ENCODE measurements at places on chromosomes 12 and 14. TPM values are rescaled to one million over a fixed set of nuclear protein-coding genes. Genes with fewer than 3 reads are reported as not detected.

- H3K27me3 ChIP-seq: no peaks in the 10 kb centered on the region
- no peak overlapping the region for H3K27ac ChIP-seq
Measured at GRCh38 chr12:113933201-113933786, 32.8 kb downstream of the RBM19 start.

NTF3 gene
- total RNA-seq: 1.4 TPM

GRCh38 chr14:96119947-96120346 lies 80.8 kb downstream of the C14orf132 start:
- H3K36me3 ChIP-seq: no peaks in the 10 kb centered on the region
- H3K4me3 ChIP-seq: no peak overlapping the region
- no peaks in the 10 kb centered on the region for H3K27me3 ChIP-seq
- H3K4me1 ChIP-seq: peaks cover 6% of the 10 kb centered on the region

ADAM21 gene
- 0.33 TPM for total RNA-seq

- peak within 1 kb of the TSS; percentile 45 for H3K4me3 ChIP-seq
- peak; percentile 67 for DNase-seq
- H3K4me1 ChIP-seq: peaks cover 30% of the 10 kb centered on the region
- H3K27ac ChIP-seq: no peak within 1 kb of the TSS
Measured at GRCh38 chr12:4909734-4910501, at the start of gene KCNA1. Gene KCNA1, plus strand, starts transcription at chr12:4909905. Its CDS starts 1,474 bp downstream, at chr12:4911379.

GRCh38 chr12:124872068-124872719 lies 8.5 kb upstream of the SCARB1 start:
- H3K4me3 ChIP-seq: no peak overlapping the region
- H3K36me3 ChIP-seq: no peaks in the 10 kb centered on the region
- peaks cover 3% of the 10 kb centered on the region for H3K4me1 ChIP-seq
- H3K27me3 ChIP-seq: no peaks in the 10 kb centered on the region

HNF1A gene
- total RNA-seq: not detected

GRCh38 chr12:15020156-15020555 lies 47.3 kb downstream of the PDE6H start:
- DNase-seq: no peak
- H3K4me3 ChIP-seq: no peak overlapping the region
- H3K27me3 ChIP-seq: no peaks in the 10 kb centered on the region
- H3K27ac ChIP-seq: no peak overlapping the region
- no peaks in the 10 kb centered on the region for H3K36me3 ChIP-seq
- no peaks in the 10 kb centered on the region for H3K4me1 ChIP-seq

- no peaks in the 10 kb centered on the region for H3K4me1 ChIP-seq
- no peaks in the 10 kb centered on the region for H3K36me3 ChIP-seq
- no peak overlapping the region for H3K27ac ChIP-seq
- no peak overlapping the region for H3K4me3 ChIP-seq
Measured at GRCh38 chr12:115661112-115661511, 616.4 kb downstream of the MED13L start.

CACNA1C gene
- total RNA-seq: 14.8 TPM

DNA sequence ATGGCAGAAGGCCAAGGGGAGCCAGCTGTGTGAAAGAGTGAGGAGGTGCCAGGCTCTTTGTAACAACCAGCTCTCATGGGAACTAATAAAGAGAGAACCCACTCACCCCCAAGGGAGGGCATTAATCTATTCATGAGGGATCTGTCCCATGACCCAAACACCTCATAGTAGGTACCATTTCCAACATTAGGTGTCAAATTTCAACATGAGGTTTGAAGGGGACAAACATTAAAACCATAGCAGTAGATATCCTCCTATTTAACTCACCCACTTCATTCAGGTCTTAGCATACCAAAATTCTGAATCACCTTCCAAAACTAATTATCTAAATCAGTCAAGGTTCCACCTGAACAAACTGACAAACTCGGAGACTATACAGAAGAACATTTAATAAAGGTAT lies 75.3 kb downstream of the PPFIA2 start:
- H3K4me3 ChIP-seq: no peak overlapping the region
- H3K36me3 ChIP-seq: no peaks in the 10 kb centered on the region
- H3K4me1 ChIP-seq: no peaks in the 10 kb centered on the region
- H3K27me3 ChIP-seq: no peaks in the 10 kb centered on the region
- H3K27ac ChIP-seq: no peak overlapping the region

RND1 gene
- total RNA-seq: 15.1 TPM

OVCH1 gene
- total RNA-seq: 0.66 TPM

DNA sequence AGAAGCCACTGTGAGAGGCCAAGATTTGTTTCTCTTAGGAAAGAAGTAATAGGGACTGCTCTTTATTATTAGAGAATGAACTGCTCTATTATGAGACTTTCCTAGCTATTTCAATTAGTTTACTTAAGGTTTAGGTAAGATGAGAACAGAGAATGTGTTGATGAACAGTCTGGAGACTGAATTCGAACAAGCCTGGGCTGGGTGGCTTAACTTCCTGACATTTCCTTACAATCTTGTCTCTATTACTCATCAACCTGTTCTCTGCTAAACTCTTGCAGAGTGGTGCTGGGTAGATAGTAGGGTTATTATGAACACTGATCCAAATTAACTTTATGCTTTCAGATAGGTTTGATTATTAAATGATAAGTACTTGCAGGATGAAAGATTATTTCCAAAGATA lies 31.2 kb downstream of the SLC15A5 start:
- H3K27me3 ChIP-seq: no peaks in the 10 kb centered on the region
- H3K4me3 ChIP-seq: no peak overlapping the region
- no peak for DNase-seq
- no peaks in the 10 kb centered on the region for H3K4me1 ChIP-seq
- H3K27ac ChIP-seq: no peak overlapping the region
- H3K36me3 ChIP-seq: no peaks in the 10 kb centered on the region

DNA sequence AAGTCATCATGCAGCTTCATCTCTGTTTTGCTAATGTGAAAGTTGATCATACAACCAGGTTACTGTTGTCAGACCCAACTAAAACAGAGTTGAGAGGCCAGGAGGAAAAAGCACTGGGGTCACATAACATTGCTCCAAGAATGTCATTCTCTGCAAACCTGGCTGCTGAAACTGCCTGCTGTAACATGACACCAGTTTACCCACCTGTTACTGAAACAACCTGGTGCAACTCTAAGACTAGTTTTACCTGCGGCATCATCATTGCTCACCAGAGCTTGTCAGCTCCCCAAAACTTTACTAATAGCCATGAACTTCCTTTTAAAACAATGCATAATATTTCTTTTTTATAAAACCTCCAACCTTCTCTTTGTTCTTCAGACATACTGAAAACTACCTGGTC lies 30.7 kb upstream of the DEGS2 start:
- no peak for DNase-seq
- H3K36me3 ChIP-seq: no peaks in the 10 kb centered on the region
- no peaks in the 10 kb centered on the region for H3K27me3 ChIP-seq
- no peak overlapping the region for H3K27ac ChIP-seq
- H3K4me3 ChIP-seq: no peak overlapping the region
- H3K4me1 ChIP-seq: peaks cover 17% of the 10 kb centered on the region

NOXRED1 gene
- total RNA-seq: 0.50 TPM

TSHR gene
- 6.5 TPM for total RNA-seq

LPCAT3 gene
- total RNA-seq: 12.7 TPM

DNA sequence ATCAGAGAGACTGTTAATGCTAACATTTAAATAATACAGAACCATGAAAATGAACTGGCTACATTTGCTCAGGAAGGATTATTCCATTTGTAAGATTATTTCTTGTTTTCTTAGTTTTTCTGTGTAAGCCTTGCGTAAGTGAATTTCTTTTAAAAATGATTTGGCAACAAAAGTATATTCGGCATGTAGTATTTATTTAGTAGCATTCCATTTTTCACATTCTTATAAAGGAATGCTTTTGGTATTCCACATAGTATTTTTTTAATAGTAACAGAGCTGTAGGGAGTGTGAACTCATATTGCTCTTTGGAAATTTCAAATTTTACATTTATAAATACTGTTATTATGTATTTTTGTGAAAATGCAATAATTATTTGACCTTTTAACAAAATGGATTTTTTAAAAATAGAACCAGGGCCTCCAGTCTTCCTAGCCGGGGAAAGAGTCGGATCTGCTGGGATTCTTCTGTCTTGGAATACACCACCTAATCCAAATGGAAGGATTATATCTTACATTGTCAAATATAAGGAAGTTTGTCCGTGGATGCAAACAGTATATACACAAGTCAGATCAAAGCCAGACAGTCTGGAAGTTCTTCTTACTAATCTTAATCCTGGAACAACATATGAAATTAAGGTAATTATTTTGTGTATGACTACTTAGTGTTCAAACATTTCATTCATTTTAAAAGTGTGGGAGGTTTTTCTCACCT lies 1.2 kb downstream of the PTPRQ start:
- H3K4me3 ChIP-seq: no peak overlapping the region
- H3K4me1 ChIP-seq: no peaks in the 10 kb centered on the region
- H3K27ac ChIP-seq: no peak overlapping the region
- DNase-seq: no peak

- H3K36me3 ChIP-seq: peaks cover 13% of the 10 kb centered on the region
- H3K27ac ChIP-seq: no peak overlapping the region
- no peak for DNase-seq
- H3K4me3 ChIP-seq: no peak overlapping the region
- H3K27me3 ChIP-seq: no peaks in the 10 kb centered on the region
Measured at GRCh38 chr12:130703733-130704375, 12.2 kb downstream of the RIMBP2 start.

DNA sequence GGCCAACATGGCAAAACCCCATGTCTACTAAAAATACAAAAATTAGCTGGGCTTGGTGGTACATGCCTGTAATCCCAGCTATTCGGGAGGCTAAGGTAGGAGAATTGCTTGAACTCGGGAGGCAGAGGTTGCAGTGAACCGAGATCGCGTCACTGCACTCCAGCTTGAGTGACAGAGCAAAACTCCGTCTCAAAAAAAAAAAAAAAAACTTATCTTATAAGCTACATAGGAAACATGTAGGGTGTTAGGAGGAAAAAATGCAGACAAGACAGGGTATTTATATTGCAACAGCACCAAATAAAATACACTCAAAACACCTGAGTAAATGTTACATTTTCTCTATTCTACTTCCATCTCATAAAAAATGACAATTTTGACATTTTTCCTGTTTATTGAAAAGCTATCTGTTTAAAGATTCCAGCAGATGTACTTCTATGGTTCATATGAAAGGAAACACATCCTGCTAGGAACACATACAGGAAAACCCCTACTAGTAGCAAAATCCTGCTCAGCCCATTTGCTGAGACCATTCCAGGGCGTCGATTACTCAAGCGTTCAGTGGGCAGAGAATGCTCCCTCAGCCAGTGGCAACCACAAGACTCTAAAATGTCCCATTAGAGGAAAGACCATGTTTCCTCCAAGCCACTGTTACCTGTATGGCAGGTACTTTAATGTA lies 19.7 kb downstream of the CORO1C start:
- no peak overlapping the region for H3K4me3 ChIP-seq
- DNase-seq: no peak
- no peak overlapping the region for H3K27ac ChIP-seq
- no peaks in the 10 kb centered on the region for H3K27me3 ChIP-seq

DNA sequence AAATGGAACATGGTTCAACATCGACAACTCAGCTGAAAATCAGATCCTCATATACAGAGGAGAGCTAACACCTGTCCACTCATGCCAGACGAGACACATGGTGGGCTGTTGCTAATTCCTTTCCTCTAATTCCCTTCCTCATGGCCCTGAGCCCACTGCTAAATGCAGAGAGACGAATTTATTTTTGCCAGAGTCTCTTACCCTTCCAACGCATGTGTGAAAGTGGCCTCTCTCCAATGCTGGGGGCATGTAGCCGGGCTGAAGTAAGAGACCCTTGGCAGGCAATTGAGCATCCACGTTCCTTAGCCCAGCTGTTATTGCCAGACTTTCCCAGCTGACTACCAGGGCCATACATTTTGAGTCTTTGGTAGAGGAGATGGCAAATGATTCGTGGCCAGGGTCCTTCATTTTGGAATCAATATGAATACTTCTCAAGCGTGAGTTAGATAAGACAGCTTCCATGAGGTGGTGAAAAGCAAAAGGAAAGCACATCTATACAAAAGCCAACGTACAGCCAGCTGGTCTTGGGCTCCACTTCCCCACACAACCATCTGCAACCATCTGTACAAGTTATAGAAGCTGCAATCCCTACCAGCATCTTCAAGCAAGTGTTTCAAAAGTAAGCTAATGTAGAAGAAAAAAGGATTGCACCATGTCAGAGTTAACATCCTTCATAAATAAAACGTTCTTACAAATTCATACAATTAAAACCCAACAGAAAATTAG lies 28.6 kb downstream of the CORO1C start:
- peaks cover 13% of the 10 kb centered on the region for H3K4me1 ChIP-seq
- H3K36me3 ChIP-seq: peaks cover 6% of the 10 kb centered on the region
- no peak for DNase-seq
- no peaks in the 10 kb centered on the region for H3K27me3 ChIP-seq

P2RX2 gene
- total RNA-seq: 0.06 TPM

DNA sequence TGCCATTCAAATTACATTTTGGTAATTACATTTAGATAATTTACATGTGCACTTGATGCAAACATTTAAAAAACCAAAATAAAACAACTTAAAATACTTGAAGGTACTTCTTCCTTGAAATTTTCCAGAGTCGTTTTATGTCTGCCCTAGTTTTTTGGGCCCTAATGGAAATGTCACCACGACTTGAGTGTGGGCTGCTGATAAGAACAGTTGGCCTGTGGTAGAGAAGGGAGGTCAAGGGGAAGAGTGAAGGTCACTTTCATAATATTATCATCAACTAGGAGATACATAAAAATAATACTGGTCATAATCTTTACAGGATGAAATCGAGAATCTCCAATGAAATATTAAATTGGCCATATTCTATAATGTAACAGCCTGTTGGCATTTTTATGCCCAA lies 23.1 kb downstream of the ZDHHC17 start:
- H3K36me3 ChIP-seq: no peaks in the 10 kb centered on the region
- DNase-seq: no peak
- H3K4me1 ChIP-seq: no peaks in the 10 kb centered on the region
- H3K27ac ChIP-seq: no peak overlapping the region
- no peak overlapping the region for H3K4me3 ChIP-seq
- no peaks in the 10 kb centered on the region for H3K27me3 ChIP-seq

DNA sequence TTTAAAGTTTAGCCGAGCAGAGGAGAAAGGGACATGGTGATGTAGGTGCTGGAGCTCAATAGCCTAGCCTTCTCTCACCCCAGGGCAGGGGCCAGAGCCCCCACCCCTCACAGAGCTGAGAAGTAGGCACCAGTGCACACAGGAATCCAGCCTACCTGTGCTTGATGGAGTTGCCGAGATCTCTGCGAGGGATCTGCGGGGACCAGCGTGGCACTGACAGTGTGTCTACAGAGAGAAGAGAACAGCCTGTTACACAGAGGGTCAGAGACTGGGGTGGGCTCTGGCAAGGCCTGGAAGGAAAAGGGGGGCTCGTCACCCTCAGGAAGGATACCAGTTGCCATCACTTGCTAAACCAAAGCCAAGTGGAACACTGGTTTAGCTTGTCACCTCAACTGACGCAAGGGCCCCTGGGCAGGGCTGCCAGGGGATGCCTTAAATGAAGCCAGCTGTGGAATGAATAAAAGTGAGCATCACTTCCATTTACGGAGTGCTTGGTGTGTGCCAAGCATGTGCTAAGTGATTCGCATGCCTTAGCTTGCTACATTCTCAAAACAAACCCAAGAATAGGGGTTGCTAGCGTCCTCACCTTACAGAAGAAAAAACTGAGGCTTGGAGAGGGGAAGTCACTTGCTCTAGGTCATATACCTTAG lies 220.8 kb upstream of the NOS1 start:
- H3K4me3 ChIP-seq: no peak overlapping the region
- no peak overlapping the region for H3K27ac ChIP-seq
- H3K27me3 ChIP-seq: peaks cover 4% of the 10 kb centered on the region
- no peaks in the 10 kb centered on the region for H3K36me3 ChIP-seq

KRT82 gene
- not detected for total RNA-seq

Data from spinal cord (tissue), 10 donors.